ENCODE measurements at places on chromosomes 13 and 19.

DNA sequence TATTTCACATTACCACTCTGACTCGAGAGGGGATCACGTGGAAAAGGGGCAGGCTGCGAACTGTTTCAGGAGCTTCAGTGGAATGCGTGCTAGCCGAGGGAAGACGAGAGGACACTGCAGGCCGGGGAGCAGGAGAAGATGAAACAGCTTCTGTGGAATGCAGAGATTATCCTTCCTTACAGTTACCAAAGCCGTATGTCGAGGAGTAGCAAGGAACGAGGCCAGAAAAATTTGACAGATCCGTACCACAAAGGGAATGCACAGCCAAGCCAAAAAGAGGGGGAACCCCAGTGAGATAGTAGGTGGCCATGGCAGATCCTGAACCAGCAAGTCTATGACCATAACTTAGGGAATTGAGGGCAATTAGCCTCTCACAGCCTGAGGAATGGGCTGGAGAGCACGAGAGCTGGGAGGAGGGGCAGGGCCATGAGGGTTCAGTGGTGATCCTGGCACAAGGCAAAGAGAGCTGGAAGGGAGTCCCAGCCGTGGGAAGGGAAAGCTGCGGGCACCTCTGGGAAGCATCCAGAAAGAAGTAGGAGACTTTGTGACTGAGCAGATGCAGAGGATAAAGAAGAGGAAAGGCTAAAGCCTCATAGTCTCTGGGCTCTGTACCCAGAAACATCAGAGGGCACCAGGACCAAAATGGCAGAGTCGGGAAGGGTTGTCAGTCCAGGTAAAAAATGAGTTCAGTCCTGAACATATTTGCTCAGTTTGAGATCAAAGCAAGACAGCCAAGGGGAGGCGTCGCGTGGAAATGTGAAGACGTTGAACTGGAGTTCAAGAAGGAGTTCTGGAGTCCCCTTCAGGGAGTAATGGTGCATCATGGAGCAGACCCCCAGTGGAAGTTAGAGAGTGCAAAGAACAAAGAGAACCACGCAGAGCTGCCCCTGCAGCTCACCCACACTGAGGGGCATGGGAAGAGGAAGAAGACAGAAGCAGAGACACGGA lies 5.1 kb downstream of the COL4A1 start:
- no peak for DNase-seq

GRCh38 chr13:34696741-34697140 lies 245.3 kb upstream of the NBEA start:
- no peak for DNase-seq

DNA sequence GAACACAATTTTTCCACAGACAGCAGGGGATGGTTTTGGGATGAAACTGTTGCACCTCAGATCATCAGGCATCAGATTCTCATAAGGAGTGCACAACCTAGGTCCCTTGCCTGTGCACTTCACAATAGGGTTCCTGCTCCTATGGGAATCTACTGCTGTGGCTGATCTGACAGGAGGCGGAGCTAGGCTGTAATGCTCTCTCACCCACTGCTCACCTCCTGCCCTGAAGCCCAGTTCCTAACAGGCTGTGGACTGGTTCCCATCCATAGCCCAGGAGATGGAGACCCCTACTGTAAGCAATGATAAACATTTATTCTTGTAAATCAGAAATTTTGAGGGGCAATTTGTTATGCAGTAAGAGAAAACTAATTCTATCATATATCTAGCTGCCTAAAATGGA lies 1234.7 kb downstream of the SLITRK1 start:
- no peak for DNase-seq

DNA sequence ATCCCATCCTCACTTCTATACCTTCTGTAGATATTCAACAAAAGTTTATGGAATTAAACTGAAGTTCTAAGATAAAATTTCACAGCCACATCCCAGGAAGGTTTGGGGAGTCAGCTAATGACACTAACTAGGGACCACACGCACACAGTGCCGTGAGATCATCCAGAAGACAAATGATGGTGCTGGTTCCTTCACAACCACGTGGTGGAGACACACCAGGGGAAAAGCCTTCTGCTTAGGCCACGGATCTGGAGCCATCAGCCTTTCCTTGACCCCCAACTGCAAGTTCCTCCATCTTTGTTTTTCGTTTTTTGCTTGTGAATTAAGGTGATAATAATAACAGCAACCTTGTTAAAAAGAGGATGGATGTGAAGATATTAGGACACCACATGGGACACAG lies 241.6 kb upstream of the MAB21L1 start:
- no peak for DNase-seq

DNA sequence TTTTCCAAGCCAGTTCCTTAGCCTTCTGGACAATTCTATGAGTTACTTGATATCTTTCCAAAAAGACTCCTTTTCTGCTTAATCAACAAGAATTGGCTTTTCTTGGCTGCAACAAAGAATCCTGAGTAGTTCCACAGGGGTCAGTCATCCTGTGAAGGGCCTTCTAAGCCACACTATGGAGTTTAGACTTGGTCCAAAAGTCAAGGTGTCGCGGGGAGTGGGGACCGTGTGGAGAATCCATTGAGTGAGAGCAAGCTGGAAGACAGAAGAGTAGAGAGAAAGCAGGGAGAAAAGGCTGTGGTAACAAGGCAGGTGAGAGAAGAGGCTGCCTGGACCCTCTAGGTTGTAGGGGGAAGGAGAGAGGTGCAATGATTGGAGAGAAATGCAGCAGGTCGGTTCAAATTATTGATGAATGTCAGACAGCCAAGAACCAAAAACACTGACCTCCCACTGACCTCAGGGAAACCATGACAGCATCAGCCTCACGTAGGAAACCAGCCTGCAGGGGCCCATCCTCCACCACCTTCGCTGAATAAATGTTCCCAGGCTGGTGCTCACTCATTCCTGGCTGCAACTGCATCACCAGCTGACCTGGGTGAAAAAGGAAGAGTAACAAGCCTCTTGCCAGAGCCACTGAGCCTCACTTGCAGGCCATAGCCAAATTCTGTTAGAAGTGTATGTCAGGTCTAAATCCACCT lies 7.1 kb upstream of the IFT88 start:
- no peak for DNase-seq

DNA sequence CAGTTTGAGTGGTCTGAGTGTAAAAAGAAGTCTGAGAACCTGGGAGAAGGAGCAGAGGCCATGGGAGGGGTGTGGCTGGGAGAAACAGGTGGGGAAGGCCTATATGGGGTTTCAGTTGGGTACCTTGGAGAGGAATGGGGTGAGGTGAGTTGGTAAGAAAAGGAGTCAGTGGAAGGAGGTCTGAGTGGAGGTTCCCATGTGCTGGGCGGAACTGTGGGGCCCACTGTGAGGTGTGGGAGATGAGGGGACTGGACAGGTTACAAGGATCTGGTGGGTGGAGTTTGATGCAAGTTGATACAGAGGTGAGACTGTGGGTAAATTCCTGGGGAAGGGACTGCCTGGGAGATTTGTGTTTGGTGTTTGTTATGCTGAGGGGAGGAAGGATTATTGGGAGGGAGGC lies 2.1 kb downstream of the ZNF574 start:
- DNase-seq, result no peak

DNA sequence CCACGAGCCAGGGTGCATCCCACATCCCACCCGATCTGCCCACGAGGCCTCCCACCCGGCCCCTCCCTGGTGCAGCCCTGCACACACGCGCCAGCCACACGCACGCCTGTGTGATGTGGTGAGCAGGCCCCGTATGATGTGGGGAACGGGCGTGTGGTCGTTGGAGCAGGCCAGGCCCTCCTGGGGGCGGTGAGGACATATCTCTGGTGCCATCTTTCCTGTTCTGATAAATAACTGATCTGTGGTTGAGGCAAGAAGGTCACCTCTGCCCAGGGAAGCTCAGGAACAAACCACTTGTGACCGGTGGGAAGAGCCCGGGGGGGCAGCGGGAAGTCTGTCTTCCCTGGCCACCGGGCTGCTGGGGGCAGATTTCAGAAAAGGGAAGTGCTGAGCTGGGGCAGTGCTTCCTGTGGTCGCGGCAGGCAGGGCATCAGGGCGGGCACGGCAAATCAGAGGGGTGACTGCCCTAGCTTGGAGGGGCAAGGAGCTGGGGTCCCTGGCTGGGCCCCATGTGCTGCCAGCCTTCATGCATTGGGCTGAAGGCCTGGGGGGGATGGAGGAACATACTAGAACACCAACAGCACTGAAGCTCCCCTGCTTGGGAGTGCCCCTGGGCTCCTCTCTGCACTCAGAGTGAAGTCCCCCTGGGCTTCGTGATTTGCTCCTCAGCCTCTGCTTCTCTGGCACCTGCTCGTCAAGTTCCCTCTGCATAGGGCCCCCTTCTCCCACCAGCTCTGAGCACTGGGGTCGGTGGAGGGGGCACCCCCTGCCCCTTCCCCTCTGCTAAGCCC lies 35.2 kb upstream of the SLC7A10 start:
- no peak for DNase-seq

GRCh38 chr19:38374332-38375097 lies at the start of gene PSMD8:
Gene PSMD8 (plus strand): TSS chr19:38374571. CDS start chr19:38374602, 31 bp downstream.
- DNase-seq, result peak; percentile 98

DNA sequence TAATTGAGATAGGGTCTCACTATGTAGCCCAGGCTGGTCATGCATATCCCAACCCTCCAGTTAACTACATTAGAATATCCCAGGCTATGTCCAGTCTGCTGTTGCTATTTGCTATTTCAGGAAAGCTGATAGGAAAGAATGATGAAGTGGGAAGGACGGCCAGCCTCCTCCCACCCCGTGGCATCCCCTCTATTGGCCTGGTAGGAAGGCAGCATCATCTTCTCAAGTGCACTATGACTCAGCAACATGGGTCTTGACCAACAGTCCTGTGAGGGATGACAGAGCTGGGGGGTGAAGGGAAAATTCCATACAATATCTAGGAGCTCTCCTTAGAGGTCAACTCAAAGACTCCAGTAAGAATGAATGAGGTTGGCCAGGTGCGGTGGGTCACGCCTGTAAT lies 48.0 kb upstream of the ABCC4 start:
- no peak for DNase-seq

GRCh38 chr13:29648760-29649159 lies 53.3 kb upstream of the SLC7A1 start:
- no peak for DNase-seq

DNA sequence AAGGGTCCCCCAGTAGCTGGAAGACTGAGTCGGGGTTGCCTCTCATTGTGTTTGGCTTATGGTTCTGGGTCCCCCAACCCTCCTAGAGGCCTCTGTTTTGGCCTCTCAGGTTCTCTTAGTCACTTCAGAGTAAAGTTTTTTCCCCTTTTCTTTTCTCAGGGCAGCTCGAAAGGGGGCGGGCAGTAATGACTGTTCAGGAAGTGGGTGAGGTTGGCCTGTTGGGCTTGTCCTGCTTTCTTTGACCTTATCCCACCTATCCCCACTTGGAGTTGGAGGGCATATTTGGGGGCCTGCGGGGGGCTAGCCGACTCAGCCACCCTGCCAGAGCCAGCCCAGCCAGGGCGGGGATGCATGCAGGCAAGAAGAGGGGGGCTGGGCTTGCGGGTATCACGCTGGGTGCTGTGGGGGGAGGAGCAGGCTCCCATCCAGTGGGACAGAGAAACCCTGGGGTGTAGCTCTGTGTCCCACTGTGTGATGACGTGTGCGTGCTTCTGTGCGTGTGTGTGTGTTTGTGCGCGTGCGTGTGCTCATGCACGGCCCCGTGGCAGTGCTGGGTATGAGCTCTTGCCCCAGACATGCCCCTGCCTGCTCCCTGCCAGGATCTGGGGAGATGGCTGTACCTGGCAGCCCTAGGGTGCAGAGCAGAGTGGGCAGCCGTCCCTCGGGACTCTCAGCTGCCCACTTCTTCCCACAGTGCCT lies 1.4 kb downstream of the CIC start:
- peak; percentile 63 for DNase-seq

DNA sequence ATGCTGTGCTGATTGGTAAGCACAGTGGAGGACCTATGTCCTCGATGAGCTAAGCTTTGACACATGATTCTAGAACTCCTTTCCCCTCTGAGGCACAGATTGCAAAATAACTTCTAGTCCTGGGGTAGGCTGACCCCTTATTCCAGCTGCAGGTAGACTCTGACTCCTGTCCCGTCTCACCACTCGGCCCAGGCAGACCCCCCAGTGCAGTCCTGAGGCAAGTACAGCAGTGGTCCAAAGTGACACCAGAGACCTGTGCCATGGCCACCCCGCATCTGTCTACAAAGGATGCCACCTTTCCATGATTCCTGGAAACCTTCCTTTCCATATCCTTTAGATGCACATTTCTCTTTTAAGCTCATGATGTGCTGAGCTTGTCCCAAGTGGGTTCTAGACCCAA lies 482.5 kb downstream of the ZNF536 start:
- no peak for DNase-seq

DNA sequence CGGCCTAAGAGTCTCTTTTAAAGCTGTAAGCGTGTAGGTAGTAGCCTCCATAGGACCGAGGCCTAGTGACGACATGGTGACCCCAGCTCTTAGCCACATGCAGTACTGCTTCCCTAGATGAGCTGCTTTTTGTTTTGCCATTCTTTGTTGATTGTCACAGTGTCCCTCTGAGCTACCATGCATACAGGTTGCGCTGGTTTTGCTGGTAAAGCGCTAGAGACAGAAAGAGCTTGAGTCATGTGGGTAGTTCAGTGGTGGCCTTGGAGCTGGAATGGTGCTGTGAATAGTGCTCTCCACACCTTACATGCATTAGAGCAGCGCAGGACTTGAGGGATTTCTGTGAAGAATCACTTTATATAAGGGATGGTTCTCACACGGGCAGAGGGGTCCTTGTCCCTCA lies 5.1 kb downstream of the HNRNPM start:
- no peak for DNase-seq

GRCh38 chr13:35179494-35179893 lies 237.4 kb downstream of the NBEA start:
- no peak for DNase-seq

DNA sequence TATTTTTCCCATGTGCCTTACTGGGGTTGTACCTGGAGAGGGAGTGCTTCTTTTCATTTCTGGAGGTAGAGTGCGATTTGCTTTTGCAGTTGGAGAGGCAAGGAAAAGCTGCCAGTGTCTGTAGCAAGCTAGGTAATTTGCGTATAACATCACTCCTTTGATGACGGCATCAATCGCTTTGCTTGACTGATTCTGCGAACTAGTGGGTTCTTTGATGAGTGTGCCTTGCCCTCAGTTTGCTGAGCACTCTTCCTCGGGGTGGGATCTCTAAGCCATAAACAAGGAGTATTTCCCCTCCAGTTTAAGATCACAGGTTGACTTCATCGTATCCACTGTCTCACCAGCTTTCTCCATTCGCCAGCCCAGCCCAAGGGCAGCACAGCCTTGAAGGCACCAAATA lies 344.5 kb downstream of the KCNRG start:
- no peak for DNase-seq

All from activated CD4-positive, alpha-beta T cell treated with anti-CD3 and anti-CD28 coated beads, Interleukin-2, amount 50 U/mL, for 1 hour (primary cell).